ENCODE measurements at places on chromosomes 16 and 17. TPM values are rescaled to one million over a fixed set of nuclear protein-coding genes. Genes with fewer than 3 reads are reported as not detected.
A peak's percentile ranks its signal among the peaks of the same experiment; 100 is the strongest.

DNA sequence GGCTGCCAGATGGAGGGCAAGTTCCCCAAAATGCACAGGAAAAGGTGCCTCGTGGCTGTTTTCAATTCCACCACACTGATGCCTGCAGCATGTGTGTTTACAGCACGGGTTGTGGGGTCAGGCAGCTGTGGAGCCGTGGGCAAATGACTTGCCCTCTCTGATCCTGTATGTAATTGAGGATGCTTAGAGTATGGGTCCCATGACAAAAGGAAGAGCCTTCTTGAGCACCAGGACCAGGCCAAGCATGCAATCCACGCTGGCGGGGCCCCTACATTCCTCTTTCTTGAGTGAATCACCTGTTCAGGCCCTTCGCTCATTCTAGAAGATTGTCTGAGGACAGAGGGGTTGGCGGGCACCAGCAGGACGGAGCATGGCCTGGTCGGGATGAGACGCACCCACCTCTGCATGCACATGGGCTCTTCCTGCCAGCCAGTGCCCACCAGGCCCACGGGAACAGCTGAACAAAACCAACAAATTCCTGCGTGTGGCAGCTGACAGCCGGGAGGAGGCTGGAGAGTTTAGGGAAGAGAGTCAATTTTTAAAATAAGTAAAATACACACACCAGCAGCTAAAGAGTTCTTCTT lies 1.4 kb upstream of the CTRB2 start:
- DNase-seq, result no peak

- peak; percentile 58 for DNase-seq
Measured at GRCh38 chr17:38980490-38981217, 13.5 kb upstream of the FBXO47 start.

GRCh38 chr17:75459246-75459589 lies 2.8 kb downstream of the TMEM94 start:
- no peak for DNase-seq

DNA sequence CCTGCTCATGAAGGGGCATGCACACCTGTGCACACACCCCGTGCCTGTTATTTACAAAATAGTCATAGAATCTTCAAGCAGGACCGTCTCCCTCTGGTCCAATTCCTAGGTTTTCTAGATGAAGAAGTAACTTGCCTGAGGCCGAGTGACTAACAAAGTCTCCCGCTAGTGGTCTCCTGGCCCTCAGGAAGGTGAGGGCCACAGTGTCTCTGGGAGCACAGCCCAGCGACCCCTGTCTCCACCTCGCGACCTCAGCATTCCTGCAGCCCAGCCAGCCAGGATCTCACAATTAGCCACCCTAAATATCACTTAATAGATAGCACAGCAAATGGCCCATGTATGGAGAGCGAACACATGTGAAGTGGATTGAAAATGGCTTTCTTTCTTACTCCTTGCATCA lies 30.5 kb upstream of the CACNG1 start:
- no peak for DNase-seq

The DYNLRB2 gene
- not detected for total RNA-seq

Measured in fibroblast of the aortic adventitia (primary cell).